DMS 273 treated with DMSO at 0.1 percent for 48 hours (cell line): ENCODE measurements at places on chromosomes 2 and 18.
A peak's percentile ranks its signal among the peaks of the same experiment; 100 is the strongest.

GRCh38 chr2:15660491-15661294 is 69.0 kb downstream of the DDX1 start:
- no peak for DNase-seq

DNA sequence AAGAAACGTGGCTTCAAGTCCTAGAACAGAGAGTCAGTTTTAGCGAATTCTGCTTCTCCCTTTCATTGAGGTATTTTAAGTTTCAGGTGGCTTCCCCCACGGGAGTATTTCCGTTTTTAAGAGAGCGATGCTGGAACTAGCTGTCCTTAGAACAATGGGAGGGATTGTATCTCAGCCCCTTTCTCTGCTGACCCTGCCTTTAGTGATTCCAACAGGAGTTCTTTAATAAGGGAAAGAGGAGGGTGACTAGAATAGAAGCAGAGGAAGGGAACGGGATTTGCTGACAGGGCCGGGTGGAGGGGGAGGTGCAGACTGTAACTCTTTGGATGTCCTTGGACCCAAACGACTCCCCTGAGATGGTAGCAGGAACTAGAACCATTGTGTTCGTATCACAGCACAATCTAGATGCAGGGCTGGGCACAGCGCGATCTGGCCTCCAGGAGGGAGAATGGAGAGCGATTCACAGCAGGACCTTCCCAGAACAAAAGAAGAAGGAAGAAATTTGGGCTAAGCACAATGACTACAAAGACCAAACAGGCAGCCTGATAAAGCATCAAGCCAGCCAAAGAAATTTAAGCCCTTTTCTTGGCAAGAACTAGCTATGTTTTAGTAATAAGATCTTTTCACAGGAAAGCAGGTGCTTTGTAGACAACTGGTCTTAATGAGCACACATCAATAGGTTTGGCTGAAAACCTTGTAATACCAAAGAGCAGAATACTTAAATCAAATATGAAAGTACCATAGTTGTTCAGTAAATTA is 15.8 kb upstream of the RTTN start:
- no peak for DNase-seq

DNA sequence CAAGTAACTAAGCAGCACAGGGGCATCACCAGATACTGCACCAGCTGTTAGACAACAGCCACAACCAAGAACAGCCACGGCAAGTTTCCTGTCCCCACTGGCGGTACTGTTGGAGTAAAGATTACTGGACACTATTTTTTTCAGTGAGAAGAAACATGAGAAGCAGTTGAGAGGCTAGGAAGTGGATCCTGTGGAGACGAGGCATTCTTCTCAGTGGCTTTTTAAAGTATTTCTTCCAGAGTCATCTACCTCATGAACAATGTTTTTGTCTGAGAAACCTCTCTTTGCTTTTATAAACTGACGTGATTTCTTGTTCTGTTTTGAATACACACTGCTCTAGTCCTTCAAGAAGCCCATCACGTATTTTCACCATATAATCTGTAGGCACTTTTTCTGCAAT is 18.8 kb downstream of the TM4SF20 start:
- no peak for DNase-seq

GRCh38 chr2:20992201-20992711 is 51.6 kb downstream of the APOB start:
- no peak for DNase-seq

GRCh38 chr2:218582076-218582475 is 13.4 kb downstream of the CNOT9 start:
- no peak for DNase-seq

DNA sequence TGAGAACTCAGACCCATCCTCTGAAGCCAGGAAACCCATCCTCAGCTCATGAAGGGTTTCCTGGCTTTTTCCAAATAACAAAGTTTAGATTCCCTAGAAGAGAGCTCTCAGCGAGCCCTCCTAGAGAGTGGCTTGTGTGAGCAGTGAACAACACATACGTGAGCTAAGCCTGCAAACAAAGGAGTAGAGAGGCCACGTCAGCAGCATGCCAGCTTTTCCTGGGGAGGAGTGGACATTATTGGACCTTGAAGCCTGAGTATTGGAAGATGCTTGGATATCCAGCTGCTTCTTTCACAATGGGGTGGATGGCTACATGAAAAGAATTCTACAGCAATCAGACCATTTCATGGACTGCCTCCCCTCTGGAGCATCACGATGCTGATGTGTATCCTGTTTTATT is 21.1 kb downstream of the KIF5C start:
- no peak for DNase-seq

DNA sequence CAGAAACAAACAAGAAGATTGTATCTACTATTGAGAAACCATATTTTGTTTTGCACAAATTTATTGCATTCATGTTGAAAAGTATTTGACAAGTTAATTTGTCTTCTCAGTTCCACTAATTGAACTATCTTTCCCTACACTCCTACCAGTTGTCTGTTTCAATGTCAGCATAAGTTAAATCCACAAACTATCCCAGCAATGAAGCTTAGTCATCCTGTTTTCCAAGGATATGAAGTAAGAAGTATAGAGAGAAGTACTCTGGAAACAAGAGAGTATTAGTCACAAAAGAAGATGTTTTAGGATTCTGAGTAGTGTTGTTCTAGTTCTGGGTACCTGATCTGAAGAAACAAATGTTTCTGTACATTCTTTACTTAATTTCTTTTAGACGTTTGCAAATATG is 261.6 kb upstream of the ZNF804A start:
- DNase-seq: no peak

- no peak for DNase-seq
Measured at GRCh38 chr2:166419616-166419934, 43.8 kb upstream of the SCN9A start.

GRCh38 chr18:69956057-69956456 is 8.4 kb upstream of the CD226 start:
- DNase-seq: no peak

- DNase-seq: no peak
Measured at GRCh38 chr2:232454630-232455029, 1.3 kb upstream of the ALPI start.

GRCh38 chr18:68152770-68153169 is 562.1 kb downstream of the TMX3 start:
- no peak for DNase-seq

DNA sequence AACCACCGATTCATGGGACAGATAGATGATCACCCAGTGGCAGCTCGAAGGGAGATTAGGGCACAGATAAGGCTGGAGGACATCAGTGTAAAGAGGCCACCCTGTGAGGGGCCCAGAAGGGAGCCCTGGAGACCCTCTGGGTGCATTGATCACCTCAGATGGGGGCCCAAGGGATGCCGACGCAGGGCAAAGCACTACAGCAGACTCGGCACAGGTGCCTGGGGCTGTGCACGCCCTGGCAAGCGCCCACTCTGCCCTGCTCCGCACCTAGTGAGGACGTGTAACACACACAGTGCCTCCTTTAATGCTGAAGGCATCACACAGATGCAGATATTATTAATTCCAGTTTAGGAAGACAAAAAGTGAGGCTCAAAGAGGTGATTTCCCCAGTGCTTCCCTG is 9.5 kb downstream of the GYPC start:
- DNase-seq: no peak

GRCh38 chr18:72336786-72337185 is 207.4 kb downstream of the CBLN2 start:
- no peak for DNase-seq

GRCh38 chr2:196486146-196486545 is 153.4 kb upstream of the CCDC150 start:
- no peak for DNase-seq

GRCh38 chr2:124975224-124975623 is 950.1 kb downstream of the CNTNAP5 start:
- no peak for DNase-seq

GRCh38 chr2:221896505-221897151 is 324.5 kb upstream of the EPHA4 start:
- DNase-seq: no peak

GRCh38 chr18:28576941-28577340 is 400.0 kb upstream of the CDH2 start:
- no peak for DNase-seq

DNA sequence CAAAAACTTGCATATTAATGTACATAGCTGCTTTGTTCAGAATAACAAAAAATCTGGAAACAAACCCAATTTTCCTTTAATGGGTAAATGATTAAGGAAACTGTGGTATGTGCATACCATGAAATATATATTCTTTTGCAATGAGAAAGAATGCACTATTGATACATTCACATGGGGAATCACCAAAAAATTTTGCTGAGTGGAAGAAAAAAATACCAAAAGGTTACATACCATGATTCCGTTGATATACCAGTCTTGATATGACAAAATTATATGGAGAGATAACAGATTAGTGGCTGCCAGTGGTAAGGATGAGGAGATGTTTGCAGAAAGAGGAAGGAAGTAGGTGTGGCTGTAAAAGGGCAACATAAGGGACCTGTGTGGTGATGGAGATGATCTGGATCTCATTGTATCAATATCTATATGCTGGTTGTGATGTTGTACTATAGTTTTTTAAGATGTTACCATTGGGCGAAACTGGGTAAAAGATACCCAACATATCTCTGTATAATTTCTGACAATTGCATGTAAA is 54.6 kb upstream of the BCL2L11 start:
- no peak for DNase-seq

- DNase-seq: peak; percentile 68
Measured at GRCh38 chr18:61738042-61738441, 154.8 kb downstream of the RNF152 start.

DNA sequence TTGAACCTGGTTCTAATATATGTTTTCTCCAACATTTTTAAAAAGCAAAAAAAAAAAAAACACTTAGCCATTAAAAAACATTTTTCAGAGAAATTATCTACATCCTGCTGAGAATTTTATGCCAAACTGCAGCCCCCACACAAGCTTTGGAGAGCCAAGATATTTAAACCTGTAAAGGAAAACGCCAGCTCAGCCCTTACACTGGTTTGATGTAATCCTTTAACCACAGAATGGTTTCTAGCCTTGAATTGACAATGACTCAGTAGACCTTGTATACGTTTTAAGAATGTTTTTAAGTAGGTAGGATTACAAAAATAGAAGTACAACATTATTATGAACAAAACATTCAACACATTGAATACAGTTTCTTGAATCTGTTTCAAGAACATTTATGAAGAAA is 113.6 kb downstream of the BABAM2 start:
- DNase-seq: no peak

DNA sequence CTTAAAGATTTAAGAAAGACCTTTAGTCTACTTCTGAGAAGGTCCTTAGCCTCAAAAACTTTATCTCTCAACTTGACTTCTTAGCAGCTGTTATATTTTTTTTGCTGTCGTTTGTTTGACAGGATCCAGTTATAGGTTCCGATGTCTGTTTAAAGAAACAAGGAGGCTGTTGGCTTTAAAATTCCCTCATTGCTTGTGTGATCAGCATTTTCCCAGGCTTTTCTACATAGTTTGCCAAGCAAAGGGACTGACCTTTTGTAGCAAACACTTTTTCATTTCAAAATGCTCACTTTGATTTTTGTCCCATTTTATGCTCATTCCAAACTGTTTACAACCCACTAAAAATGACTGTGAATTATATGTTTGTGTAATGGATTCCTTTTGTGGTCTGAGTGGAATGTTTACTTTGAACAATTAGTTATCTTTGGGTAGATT is 394.9 kb downstream of the ARHGAP15 start:
- no peak for DNase-seq

DNA sequence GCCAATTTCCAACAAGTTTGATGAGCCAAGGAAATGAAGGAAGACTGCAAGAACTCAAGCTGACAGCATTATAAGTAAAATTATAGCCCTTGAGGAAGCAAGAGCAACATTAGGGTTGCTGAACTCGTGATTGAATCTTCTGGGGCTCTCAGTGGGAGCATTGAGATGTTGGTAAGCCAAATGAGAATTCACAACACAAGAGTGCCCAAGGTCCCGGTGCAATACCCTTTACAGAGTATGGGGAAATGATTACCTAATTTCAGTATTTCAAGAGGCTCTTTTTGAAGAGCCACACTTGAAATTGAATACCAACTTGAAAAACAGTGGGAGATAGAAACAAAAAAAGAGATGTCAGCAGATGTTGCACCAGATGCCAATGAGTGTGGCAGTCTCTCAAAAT is 554.5 kb downstream of the STK39 start:
- no peak for DNase-seq

GRCh38 chr2:167209784-167210183 is 321.5 kb downstream of the XIRP2 start:
- no peak for DNase-seq

GRCh38 chr2:54483426-54483825 is 27.3 kb downstream of the SPTBN1 start:
- DNase-seq: no peak

DNA sequence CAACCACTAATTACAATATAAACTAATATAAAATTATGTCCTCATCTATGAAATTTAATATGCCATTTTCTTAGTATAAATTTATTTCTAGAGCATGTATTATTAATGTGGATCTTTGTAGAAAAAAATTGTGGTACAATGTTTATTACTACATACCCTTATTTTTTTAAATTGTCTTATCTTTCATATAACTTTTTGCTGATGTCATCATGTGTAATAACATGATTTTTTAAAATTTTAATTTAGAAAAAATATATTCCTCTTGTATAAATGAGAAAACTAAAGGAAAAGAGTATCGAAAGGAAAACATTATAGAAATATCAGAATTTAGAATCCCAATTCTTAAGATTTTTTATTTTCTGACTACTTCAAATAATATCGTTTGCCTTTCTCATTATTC is 49.9 kb downstream of the SCN2A start:
- DNase-seq: no peak

GRCh38 chr2:66331176-66331575 is 103.7 kb upstream of the MEIS1 start:
- DNase-seq: no peak

GRCh38 chr18:62045316-62045715 is 141.5 kb downstream of the PIGN start:
- no peak for DNase-seq

- DNase-seq: no peak
Measured at GRCh38 chr2:146246736-146247523, 1597.9 kb upstream of the ACVR2A start.

DNA sequence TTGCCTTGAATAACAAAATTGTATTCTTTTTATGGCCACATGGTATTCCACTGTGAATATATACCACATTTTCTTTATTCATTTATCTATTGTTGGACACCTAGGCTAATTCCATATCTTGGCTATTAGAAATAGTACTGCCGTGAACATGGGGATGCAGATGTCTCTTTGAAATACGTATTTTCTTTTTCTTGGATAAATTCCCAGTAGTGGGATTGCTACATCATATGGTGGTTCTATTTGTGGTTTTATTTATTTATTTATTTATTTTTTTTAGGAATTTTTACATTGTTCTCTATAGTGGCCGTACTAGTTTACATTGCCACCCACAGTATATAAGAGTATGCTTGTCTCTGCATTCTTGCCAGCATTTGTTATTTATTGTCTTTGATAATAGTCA is 679.8 kb upstream of the NRXN1 start:
- DNase-seq: no peak

GRCh38 chr2:173544641-173545363 is 190.1 kb downstream of the CDCA7 start:
- DNase-seq: no peak

DNA sequence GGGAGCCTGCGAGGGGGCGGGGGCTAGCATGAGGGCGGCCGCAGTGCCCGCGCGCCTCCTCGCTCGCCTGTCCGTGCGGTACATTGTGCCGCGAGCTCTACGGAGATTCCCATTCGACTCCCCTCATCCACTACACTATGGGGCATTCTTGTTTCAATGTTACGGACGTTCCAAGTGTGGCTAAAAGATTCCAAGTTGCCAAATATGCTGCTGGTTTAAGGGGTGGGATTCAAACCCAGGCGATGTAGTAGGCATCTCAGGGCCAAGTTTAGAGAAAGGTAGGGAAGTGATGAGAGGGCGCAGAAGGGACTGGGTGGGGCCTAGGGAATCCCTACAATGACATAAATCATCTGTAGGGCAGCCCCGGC is 10.0 kb upstream of the CRYBA2 start:
- no peak for DNase-seq
